ENCODE measurements at places on chromosomes 3 and 15.

DNA sequence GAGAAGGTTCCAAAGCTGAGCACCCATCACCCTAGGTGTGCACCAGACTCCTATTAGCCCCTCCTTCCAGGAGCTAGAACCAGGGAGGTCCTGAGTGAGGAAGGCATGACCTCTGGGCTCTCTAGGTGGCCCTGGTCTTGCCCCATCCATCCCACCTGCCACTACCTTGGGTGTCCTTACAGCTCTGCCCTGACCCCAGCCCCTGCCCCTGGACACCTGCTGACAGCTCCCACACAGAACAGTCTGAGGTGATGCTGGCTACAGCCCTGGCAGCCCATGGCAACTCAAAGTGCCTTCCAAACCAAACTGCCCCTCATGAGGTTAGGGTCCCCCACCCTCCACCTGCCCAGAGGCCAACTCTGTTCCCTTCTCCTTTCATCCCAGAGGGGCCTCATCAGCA lies 37.2 kb downstream of the GOLGA6A start:
- DNase-seq = no peak

GRCh38 chr3:169508426-169508825 lies 155.1 kb downstream of the MECOM start:
- DNase-seq = no peak

DNA sequence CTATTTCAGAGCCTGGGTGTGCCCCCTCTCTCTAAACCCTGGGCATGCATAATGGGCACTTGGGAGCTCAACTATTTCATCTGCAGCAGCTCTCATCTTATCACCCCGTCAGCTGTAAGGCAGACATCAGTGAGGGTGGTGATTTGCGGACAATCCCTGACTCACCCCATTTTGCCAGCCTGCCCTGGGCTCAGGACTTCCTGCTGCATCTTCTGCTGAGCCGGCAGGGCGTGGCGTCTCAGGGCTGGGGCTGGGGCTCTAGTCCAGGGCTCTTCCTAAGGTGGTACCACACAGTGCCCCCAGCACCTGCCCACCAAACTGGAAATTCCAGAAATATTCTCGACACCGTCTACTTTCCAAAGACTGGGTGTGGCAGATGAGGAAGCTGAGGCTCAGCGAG lies 925 bp upstream of the PSTPIP1 start:
- DNase-seq = peak; percentile 54

- no peak for DNase-seq
These were observed 189.6 kb downstream of the XXYLT1 start for GRCh38 chr3:195081242-195081963.

GRCh38 chr3:38834110-38834509 lies 18.1 kb upstream of the SCN10A start:
- DNase-seq = peak; percentile 26

DNA sequence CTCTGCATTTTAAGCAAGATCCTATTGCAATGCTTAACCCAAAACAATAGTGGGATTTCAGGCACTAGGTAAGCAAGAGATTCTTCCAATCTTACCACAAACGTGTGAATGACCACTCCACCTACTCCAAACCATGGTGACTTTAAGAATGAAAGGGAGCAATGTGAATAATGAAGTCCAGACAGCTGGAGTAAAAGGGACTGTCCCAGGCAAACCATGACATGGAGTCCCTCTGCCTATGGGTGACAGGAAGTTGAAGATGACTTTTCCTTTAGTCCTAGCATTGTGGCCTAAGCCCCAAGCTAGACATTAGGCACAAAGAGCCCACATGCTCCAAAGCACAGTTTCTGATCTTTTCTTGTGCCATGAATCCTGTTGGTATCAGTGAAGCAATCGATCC lies 179.0 kb downstream of the SHQ1 start:
- DNase-seq = no peak

- no peak for DNase-seq
These were observed 160.9 kb upstream of the STAC start for GRCh38 chr3:36219398-36219797.

- peak; percentile 27 for DNase-seq
These were observed 4.0 kb downstream of the FBXL22 start for GRCh38 chr15:63601026-63601703.

DNA sequence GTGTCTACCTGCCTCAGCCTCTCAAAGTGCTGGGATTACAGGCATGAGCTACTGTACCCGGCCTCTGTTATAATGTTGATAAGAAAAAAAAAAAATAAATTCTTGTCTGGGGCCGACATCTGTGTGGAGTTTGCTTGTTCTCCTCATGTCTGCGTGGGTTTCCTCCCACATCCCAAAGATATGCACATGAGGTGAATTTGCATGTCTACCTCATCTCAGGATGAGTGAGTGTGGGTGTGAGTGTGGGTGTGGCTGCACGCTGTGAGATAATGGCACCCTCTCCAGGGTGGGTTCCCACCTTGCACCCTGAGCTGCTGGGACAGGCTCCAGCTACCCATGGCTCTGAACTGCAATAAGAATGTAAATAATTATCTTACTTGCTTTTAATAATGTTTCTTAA lies 25.9 kb upstream of the UACA start:
- no peak for DNase-seq

- no peak for DNase-seq
These were observed 10.5 kb upstream of the NOX5 start for GRCh38 chr15:69004011-69004410.

GRCh38 chr15:37009288-37009687 lies 91.1 kb downstream of the MEIS2 start:
- DNase-seq = no peak

DNA sequence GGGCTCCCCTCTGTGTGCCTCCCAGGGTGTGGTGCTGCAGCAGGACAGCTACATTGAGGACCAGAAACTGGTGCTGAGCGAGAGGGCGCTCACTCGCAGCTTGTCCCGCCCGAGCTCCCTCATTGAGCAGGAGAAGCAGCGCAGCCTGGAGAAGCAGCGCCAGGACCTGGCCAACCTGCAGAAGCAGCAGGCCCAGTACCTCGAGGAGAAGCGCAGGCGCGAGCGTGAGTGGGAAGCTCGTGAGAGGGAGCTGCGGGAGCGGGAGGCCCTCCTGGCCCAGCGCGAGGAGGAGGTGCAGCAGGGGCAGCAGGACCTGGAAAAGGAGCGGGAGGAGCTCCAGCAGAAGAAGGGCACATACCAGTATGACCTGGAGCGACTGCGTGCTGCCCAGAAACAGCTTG lies 53.7 kb downstream of the KLHL25 start:
- DNase-seq = no peak

DNA sequence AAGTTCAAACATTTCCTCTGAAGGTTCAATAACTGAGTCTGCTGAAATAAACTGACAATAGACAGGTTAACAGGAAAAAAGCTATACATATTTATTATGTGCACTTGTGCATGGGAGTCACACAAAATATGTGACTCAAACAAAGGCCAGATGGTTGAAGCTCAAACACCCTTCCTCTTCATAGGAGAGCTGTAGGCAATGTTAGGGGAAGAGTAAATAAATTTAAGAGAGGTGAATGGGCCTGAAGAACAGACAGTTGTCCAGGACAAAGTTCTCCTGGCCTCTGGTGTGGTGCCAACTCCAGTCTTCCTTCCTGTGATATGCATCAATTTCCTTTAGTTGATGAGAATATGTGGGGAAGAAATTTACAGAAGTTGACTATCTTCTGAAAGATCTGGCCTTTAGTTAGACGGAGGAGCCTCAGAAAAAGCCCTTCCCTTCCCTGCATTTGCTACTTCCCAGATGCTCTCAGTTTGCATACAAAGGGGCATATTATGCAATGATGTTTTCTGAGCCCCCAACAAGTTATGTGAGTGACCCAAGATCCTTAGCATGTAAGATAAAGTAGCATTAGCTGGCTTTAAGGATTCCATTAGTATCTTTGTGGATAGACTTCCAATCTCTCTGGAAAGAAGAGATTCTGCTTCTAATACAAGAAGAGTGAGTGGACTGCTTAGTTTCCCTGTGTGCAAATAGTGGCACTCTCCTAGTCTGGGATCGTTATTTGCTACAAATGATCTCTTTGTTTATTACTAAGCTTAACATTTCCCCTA lies 96.4 kb upstream of the IGSF10 start:
- DNase-seq = no peak

DNA sequence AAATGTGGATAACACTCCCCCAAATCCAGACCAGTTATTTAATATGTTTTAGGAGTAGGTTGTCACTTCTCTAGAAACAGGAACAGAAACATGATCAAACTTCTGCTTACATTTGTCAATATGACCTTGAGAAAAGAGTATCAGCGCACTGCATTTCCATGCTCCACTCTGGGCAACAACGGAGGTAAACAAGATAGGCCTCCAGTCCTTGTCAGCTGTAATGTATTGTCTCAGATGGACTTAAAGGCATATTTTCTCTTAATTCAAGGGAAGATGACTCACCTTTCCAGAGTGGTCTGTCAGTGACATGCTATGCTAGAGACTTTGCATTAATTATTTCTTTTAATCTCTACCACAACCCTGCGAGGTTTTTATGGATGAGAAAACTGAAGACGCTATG lies 51.6 kb upstream of the TCF12 start:
- DNase-seq = no peak

GRCh38 chr3:128556384-128556783 lies 63.4 kb upstream of the GATA2 start:
- no peak for DNase-seq

DNA sequence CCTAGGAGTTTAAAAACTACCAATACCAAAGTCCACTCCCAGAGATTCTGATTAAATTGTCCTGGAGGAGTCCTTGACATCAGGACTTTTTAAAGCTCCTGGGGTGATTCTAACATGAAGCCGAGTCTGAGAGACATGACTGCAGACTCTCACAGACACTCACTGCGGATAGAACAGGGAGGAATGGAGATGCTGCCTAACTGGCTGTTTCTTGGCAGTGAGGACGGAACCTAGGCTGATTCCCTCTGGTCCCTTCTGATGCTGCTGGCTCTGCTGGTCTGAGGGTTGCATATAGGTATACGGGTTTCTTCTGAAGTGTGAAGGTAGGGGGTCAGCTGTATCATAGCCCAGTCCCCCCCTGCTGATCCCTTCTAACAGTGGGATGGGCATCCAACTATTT lies 1.3 kb upstream of the HRG start:
- no peak for DNase-seq

- peak; percentile 60 for DNase-seq
These were observed 9.2 kb upstream of the ATP8B4 start for GRCh38 chr15:50128266-50128665.

- DNase-seq = no peak
These were observed 4.8 kb downstream of the VWA5B2 start for GRCh38 chr3:184234224-184234623.

GRCh38 chr3:72997421-72997961 lies 880 bp downstream of the PPP4R2 start:
- peak; percentile 28 for DNase-seq

GRCh38 chr3:30344288-30344687 lies 262.1 kb upstream of the TGFBR2 start:
- DNase-seq = no peak

GRCh38 chr15:49155834-49156627 lies 632 bp upstream of the COPS2 start:
- no peak for DNase-seq

GRCh38 chr3:155252021-155252420 lies 41.5 kb downstream of the STRIT1 start:
- DNase-seq = no peak

- no peak for DNase-seq
These were observed 10.9 kb downstream of the SLC51B start for GRCh38 chr15:65056106-65056505.

DNA sequence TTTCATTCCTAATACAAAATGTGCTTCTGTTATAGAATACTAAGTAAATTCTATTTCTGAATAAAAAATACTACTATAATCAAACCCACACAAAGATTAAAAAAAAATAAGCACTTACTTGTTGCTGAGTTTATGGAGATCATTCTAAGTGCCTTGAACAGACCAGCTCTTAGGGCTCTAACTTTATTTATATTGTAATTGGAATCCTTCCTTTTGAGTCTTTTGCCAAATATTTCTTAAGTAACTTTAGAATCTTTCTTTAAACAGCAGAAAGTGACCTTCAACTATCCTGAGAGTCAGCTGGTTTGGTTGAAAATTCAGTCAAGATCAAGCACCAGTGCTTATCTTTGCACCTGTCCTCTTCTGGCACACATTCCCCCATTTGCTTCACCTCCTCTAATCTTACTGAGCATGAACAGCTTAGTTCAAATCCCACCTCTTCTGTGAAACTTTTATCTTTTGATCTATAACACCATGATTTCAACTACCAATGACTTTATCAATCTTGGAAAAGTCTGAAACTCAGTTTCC lies 149.3 kb downstream of the VPS13C start:
- no peak for DNase-seq

- DNase-seq = no peak
These were observed 1.2 kb downstream of the HRH1 start for GRCh38 chr3:11155341-11156025.

- DNase-seq = no peak
These were observed 6.9 kb downstream of the NCEH1 start for GRCh38 chr3:172704001-172704400.

DNA sequence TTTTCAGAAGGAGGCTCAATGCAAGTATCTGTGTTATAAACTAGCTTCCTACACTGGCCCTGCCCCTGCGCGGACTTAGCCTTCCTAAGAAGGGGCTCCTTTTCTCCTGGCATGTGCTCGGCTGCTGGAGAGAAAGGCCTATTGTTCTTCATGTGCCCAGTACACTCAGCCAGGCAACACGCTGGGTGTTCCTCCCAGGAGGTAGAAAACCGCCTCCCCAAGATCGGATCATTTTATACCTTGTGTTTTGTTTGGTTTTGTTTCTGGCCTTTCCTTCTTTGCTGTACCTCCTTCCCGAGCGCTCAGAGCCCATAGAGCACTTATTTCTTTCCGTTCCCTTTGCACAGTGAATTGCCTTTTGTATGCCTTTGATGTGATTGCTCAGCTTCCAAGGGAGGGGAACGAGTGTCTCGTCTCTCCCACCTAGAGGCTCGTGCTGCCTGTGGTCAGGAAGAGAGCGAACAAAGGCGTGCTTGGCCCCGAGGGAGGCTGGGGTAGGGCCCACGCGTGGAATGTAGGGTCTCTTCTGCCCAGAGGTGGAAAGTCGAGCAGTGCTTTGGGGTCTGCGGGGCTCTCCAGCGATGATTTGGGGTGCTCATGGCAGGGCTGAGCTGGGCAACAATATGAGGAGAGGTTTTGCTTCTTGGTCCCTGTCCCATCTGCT lies 30.0 kb downstream of the CCNL1 start:
- no peak for DNase-seq

DNA sequence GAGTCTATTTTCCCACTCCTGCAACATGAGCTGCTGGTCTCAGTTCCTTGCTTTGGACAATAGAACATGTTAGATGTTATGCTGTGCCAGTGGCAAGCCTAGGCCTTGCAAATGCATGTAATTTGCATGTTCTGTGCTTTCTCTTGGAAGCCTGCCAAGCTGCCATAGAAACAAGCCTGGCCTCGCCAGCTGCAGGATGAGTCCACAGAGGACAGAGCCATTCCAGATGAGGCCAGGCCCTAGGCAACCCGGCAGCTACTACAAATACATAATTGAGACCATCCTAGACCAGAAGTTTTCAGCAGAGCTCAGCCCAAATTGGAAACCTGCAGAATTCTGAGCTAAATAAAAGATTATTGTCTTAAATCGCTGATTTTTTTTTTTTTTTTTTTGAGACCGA lies 39.6 kb downstream of the TRIM69 start:
- DNase-seq = no peak

- DNase-seq = no peak
These were observed 939.4 kb downstream of the MCTP2 start for GRCh38 chr15:95170561-95171380.

All from CD4-positive, alpha-beta T cell treated with Interferon gamma for 1 hour (primary cell).